ENCODE measurements at places on chromosomes 16 and 17.

GRCh38 chr16:85918436-85918835 lies 19.5 kb downstream of the IRF8 start:
- no peak for DNase-seq

GRCh38 chr17:40596261-40596919 lies 31.1 kb upstream of the CCR7 start:
- DNase-seq, result no peak

- DNase-seq, result no peak
These were observed 1.3 kb upstream of the CUEDC1 start for GRCh38 chr17:57956291-57957119.

GRCh38 chr16:27189335-27189972 lies 13.9 kb upstream of the KDM8 start:
- peak; percentile 48 for DNase-seq

GRCh38 chr17:74736513-74737298 lies at the start of gene RAB37:
RAB37 (plus strand) TSS chr17:74737256; CDS start chr17:74737273, 17 bp downstream.
- no peak for DNase-seq
